ENCODE measurements at places on chromosomes 4 and X.

GRCh38 chr4:87502580-87503238 is 26.5 kb downstream of the SPARCL1 start:
- DNase-seq, result no peak

DNA sequence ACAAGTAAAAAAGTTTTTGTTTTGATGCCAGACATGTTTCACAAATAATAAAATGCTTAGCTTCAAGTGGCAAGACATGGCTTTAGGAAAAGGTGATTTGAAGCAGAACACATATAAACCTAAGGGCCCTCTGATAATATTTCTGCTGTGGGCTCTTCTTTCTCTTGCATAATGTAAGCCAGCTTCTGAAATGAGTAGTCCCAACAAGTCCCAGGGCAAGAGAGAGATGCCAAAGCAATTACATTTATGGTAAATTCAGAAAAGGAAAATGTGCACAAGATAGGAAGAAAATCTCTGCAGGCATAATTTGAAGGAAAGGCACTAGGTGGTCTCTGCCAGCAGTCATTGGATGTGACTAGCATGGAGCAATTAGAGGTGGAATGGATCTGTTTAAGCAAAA is 170.8 kb upstream of the GALNT7 start:
- no peak for DNase-seq

GRCh38 chrX:109848461-109849050 is 115.5 kb upstream of the ACSL4 start:
- DNase-seq, result no peak

GRCh38 chr4:10925996-10926395 is 241.4 kb upstream of the CLNK start:
- no peak for DNase-seq

DNA sequence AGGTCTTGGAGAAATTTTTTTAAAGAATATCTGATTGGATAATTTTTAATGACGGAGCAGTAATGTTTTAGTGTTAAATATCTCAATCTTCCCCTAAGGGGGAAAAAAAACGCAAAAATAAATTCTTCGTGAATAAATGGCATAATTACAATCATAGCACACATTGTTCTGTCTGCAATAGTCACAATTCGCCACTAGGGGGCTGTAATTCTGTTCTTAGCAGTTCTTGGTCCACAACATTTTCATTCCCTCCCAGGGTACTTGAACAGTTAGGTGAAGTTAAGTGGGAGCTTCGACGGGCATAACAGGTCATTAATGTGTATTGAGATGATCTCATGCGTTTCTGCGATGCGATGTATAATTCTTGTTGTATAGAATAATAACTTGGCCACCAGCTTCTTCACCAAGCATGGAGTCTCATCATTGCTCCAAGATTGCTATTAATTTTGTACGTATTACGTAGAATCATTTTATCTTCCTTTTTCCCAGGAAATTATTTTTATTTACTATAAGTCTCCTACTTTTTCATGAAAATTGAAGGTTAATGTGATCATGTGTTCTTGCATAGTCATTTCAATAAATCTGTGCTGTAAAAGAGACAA is 27.2 kb downstream of the HTR2C start:
- no peak for DNase-seq

- DNase-seq, result no peak
These were observed 48.0 kb upstream of the TMEM131L start for GRCh38 chr4:153418121-153418520.

DNA sequence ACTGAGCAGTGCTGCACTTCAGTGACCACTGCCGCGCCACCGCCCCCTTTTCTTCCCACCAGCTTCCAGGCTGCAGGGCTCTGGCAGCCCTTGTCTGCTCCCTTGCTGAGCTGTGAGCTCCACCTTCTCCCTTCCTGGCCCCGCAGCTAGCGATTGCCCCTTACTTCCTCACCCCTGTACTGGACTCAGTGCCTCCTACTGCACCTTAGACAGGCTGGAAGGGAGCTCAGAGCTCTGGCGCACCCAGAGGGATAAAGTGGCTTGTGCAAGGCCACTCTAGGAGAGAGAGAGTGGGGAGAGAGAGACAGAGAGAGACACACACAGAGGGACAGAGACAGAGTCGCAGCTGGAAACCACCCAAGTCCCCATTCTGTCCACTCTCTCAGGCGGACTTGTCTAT is 6.0 kb downstream of the RASL11B start:
- no peak for DNase-seq

DNA sequence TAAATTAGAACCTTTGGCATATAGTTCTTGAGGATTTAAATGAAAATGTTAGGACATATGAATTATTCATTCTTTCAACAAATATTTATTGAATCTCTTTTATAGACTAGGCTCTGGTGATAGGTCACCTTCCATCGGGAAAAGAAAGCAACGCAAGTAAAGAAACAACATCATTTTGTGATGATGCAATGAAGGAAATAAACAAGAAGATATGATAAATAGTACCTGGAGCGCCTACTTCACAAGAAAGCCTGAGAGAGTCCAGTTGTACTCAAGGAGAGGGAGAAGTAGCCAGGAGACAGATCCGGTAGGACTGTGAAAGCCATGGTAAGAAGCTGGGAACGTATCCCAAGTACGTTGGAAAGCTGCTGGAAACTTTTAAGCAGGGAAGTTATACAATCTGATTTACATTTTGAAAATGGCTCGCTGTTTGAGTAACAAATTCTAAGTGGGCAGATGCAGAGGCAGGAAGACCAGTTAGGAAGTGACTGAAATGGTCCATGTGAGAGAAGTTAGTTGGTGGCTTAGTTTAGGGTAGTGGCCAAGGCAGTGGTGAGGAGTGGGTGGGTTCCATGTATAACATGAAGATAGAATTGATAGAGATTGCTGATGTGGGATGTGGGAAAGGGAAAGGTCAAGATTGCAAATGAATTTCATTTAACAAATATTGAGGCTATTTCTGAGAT is 17.7 kb upstream of the CPE start:
- DNase-seq, result no peak

DNA sequence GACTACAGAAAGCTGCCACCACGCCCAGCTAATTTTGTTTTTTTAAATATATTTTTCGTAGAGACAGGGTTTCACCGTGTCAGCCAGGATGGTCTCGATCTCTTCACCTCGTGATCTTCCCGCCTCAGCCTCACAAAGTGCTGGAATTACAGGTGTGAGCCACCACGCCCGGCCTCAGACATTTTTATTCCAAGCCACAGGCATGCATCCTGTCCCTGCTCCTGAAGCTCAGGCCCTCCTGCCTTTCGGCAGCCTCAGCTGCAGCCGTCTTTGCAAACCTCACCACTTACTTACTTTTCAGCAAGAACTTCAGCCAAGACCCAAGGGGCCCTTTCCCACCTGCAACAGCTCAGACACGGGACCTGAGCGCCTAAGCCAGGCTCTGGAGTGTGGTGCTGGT is 26.0 kb downstream of the FAM53A start:
- DNase-seq, result no peak

DNA sequence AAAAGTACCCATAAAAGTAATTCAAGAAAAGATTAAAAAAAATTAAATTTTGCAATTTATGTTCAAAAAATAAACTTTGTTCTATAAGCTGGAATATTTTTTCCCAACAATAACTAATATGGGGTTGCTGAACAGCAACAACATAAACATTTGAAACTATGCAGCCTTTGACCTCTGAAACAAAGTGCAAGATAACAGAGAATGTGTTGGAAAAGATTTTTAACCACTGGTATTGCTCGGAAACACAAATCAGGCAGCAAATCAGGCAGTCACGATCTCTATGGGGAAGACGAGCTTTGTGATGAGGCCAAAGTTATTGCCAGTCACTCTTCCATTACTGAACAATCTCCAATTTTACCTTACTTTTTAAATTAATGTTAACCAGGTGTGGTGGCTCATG is 332.1 kb downstream of the PABPC4L start:
- DNase-seq, result no peak

DNA sequence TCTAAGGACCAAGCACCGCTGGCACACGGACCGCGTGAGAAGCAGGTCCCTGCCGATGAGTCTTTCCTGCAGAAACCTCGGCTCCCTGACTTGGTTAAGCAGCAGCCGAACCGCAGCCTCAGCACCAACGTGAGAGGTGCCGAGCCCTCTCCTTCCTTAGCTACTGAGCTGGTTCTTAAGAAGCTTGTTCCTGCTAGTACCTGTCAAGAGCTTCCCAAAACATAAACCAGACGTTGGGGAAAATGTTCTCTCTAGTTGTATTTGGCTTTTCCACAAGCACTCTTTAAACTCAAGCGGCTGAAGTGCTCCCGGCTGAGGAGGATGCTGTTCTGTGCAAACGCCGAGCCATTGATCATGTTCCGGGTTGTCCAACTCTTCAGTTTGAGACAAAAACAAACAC is 29.3 kb upstream of the TLR3 start:
- DNase-seq, result no peak

DNA sequence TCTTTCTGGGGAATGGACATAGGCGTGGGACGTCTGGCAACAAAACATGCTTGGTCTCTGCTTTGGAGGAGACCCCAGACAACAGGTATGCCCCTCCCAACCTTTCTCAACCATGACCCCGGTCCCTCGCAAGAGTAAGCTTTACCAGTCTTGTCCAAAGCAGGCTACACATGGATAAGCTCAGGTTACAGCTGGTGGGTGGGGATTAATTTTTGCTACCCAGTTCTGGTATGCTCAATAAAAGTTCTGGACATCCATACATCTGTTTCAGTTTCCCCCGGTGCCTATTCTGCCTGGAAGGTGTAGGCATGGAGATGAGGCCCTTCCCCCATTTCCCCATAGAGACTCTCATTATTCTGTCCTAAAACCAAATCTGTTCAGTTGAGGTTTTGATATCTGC is 54.5 kb upstream of the NOCT start:
- DNase-seq, result no peak

GRCh38 chr4:103948244-103949018 is 228.6 kb upstream of the TACR3 start:
- no peak for DNase-seq

- DNase-seq, result no peak
These were observed 35.9 kb upstream of the HPSE start for GRCh38 chr4:83370640-83370906.

DNA sequence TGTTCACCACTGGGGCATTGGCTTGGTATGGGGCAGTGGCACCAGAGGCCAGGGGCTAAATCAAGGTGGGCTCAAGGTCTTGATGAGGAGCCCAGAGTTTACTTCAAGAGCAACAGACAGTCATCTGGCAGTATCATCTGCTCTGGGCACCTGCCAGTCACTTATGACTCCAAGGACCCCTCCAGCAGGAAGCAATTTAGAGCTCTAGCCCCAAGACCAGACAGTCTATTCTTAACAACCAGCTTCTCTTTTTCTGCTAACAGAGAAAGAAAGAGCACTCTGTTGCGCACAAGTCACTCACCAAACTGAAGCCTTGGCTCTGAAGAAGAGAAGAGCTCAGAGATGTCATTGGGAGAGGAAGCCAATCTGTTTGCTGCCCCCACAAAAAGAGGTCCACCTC is 309.2 kb downstream of the HS3ST1 start:
- DNase-seq, result no peak

DNA sequence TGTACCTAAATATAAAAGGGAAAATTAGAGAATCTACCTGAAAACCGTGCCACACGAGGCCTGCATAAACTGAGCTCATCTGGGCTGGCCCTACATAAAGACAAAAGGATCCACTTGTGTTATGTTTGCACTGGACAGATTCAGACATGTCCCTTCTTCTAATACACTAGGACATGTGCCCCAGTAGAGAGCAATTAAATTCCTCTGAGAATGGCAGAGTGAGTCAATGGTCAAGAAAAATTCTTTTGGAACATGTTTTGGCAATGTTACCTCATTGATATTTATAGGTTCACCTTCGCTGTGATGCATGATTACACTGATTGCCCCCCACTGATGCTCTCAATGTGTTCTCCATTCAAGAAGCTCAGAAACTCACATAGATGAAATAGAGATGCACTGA is 95.2 kb downstream of the MANBA start:
- no peak for DNase-seq

DNA sequence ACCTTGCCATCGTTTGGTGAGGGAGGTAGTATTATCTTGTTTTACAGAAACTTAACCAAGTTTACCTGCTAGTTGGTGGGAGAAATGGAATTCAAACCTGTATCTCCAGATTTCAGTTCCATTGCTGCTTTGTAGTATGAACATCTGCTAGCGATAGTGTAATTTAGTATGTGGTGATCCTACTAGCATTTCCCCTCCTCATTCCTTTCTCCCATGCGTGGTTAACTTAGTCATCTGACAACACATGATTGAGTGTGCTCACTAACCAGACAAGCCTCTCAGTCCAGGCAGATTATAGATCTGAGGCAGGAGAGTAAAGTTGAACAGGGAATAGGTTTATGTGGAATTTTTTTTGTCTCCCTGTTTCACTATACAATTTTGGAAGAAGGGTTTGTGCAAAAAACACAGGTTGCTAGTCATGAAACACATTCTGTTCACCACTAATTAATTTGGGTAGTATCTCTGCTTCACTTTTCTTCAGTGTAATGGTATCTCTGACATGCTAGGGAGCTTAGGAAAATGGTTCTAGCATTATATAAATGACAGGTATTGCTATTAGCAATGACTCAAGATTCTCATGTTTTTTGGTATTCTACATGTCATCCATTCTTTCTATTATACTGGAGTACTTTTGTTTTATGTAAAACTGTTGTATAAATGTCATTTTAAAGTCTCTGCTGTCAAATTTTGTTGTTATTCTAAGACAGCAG is 21.7 kb downstream of the RBPJ start:
- DNase-seq, result peak; percentile 26

GRCh38 chr4:61194571-61194970 is 5.6 kb upstream of the ADGRL3 start:
- no peak for DNase-seq

DNA sequence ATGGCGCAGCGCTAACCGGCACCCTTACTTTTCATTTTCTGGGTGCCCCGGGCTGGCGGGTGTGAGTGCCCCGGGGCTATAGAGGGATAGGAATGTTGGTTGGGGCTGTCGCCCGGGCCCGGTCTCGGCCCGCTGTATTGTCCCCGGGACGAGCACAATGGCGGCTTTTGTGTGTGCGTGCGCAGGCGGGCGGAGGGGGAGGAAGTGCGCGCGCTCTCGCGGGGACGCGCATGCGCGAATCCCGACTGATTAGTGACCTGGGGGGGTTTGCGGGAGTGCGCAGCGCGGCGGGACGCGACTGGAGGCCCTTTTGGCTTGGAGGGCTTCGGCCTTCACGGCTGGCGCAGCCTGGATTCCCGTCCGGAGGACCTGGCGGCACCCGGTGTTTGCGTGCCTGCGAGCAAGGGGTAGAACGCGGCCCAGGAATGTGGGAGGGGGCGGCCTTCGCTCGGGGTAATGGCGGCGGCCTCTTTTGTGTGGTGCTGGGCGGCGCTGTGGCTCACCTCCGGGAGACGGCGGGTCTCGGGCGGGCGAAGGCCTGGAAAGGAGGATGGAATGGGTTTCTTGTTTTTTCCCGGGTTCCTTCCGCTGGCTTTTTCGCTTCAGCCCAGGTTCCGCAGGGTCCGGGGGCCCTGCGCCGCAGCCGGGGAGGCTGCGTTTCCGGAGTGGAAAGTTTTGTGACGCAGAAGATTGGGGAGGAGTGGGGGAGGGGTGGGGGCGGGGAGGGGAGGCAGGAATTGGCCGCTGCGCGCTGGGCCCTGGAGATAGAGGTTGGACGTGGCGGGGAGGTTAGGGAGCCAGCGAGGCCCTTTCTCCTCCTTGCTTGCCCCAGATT is 618 bp downstream of the DDX3X start:
- no peak for DNase-seq

Measured in SW 1271 (cell line).